T-cell (primary cell): ENCODE measurements at places on chromosomes 3 and 15.

DNA sequence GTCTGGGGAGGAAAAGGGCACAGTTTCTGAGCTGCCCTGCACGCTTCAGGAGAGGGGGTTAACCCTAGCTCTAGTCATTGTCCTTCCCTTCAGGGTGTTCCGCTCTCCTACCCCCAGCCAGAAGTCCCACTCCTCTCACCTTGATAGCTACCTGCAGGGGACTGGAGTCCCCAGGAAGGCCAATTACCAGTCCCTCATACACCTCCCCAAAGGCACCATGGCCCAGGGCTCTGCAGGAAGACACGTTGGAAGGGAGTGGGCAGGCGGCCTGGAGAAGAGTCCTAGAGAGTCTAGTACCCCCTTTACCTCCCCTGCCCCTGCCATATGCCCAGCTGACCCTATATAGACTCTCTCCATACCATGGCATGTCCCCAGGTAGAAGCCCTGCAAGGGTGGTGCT is 7.9 kb downstream of the LTK start:
- H3K4me1 ChIP-seq = peaks cover 24% of the 10 kb centered on the region
- H3K27me3 ChIP-seq = peaks cover 47% of the 10 kb centered on the region
- no peak for DNase-seq
- H3K4me3 ChIP-seq = no peak overlapping the region
- no peaks in the 10 kb centered on the region for H3K36me3 ChIP-seq

DNA sequence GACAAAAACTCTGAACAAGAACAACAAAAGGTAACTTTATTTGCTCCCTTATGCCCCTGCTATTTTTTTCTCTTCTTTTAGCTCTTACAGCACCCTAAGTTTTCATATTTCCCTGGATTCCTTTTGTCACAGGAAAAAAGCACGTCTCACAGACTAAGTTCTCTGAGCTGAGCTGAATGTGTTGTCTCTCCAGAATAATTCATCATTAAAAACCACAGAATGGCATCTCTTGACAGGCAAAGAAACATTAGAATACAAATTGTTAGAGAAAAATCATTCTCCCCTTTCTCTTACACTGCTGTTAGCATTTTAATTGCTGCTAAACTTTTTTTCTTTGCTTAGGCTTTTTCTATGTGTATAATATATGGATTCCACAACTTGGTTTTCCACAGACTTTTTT is 48.7 kb upstream of the SECISBP2L start:
- DNase-seq = no peak
- no peaks in the 10 kb centered on the region for H3K27me3 ChIP-seq
- no peaks in the 10 kb centered on the region for H3K4me1 ChIP-seq
- no peaks in the 10 kb centered on the region for H3K36me3 ChIP-seq

DNA sequence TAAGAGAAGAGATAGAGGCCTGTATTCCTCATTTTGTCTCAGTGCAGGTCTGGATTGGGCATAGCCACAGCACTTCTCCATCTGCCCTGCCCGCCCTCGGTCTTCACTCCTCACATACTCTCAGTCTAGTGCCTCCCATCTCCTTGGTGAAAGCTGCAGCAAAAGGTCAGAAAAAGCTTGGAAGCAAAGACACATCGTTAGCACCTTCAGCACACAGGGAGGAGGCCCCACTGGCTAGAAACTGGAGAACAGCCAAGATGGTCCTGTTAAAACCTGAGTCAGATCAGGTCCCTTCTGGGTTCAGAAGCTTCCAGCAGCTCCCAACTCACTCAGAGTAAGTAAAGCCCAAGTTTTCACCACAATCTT is 1.6 kb upstream of the KLF15 start:
- no peak overlapping the region for H3K27ac ChIP-seq
- DNase-seq = no peak
- peaks cover 14% of the 10 kb centered on the region for H3K27me3 ChIP-seq
- no peak overlapping the region for H3K4me3 ChIP-seq
- H3K4me1 ChIP-seq = peaks cover 6% of the 10 kb centered on the region
- no peaks in the 10 kb centered on the region for H3K36me3 ChIP-seq

DNA sequence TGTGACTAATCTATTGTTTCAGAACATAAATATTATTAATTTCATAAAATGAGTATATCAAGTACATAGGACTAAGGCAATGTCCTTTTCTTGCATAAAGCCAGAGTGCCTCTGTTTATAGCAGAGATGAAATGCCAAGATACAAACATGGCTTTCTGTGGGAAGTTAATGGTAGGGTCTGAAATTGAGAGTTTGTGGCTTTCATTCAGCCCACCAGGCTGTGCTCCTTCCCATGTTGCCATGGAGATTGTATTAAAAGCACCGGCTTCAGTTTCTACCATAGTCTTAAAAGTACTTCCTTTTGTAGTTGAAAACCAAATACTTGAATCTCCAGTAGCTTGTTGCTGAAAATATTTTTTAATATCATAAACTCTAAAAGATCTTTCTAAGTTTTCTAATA is 114.0 kb downstream of the LRRC28 start:
- H3K4me1 ChIP-seq = peaks cover 4% of the 10 kb centered on the region
- no peak overlapping the region for H3K27ac ChIP-seq
- no peak for DNase-seq
- H3K36me3 ChIP-seq = peaks cover 9% of the 10 kb centered on the region
- H3K4me3 ChIP-seq = no peak overlapping the region
- no peaks in the 10 kb centered on the region for H3K27me3 ChIP-seq
